ENCODE measurements at places on chromosomes 5 and 9.
A peak's percentile ranks its signal among the peaks of the same experiment; 100 is the strongest.

DNA sequence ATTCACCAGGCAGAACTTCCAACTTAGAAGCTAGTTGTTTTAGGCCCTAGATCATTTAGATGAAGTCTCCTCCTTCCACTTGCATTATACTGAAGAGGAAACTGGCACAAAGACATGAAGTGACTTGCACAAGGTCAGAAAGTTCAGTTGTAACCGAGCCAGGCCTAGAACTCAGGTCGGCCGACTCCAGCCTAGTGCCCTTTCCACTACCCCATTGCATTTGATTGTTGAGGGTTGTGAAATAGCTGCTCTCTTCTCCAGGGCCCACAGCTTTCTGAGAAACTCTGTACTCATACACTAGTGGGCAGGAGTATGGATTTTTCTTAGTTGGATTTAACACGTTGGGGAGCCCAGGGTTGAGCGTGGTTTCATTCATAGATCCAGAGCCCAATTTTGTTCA, 5.6 kb downstream of the ZNF462 start:
- H3K4me1 ChIP-seq, result peaks cover 2% of the 10 kb centered on the region
- H3K36me3 ChIP-seq, result no peaks in the 10 kb centered on the region
- peak overlapping the region; percentile 43 for H3K4me3 ChIP-seq

DNA sequence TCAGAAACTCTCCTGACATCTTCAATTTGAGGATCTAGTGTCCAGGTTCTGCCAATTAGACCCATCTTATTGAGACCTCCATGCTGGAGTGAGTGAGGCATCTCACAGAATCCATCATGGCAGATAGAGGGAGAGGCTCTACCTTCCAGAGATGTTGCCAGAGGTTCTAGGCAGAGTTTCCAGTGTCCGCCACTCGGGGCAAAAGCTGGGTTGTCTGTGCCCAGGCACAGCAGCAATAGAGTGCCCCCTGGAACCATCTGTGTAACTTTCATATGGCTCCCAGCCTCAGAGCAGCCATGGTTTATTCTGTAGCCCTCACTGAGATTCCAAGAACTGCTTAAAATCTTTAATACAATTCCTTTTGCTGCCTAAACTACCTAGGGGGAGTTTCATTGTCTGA, 16.6 kb upstream of the CCDC112 start:
- H3K27ac ChIP-seq, result no peak overlapping the region
- no peaks in the 10 kb centered on the region for H3K27me3 ChIP-seq
- no peaks in the 10 kb centered on the region for H3K36me3 ChIP-seq

DNA sequence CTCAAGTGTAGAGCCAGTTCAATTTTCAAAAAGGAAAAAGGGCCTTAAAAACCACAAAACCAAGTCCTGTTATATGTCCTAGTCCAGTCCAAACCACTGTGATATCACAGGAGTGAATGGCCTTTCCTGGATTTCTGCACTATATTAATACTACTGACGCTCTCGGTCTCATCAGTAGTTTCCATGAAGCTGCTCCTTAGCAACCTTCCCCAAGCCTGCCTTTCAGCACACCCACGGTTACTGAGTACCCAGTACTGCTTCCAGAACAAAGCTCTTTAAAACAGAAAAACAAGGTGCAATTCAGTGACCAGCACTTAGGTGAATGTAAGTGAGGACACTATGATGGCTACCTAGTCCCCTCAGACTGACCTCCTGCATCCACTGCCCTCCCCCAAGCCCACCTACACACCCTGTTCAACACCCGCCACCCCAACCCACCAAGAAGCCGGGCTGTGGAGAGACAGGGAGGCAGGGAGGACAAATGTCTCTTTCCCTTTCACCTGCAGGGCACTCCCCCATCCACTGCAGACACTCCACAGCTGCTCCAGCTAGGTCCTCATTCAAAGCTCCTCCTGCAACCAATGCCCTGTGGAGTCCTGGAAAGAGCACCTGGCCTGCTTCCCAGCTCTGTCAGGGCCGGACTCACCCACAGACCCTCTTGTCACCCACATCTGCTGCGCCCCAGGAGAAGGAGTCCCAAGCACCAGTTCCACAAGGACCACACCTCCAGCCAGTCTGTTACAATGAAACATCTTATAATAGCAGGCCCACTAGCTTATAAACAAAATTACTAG, 25.9 kb downstream of the PSMB7 start:
- no peaks in the 10 kb centered on the region for H3K27me3 ChIP-seq
- H3K4me3 ChIP-seq, result no peak overlapping the region
- H3K4me1 ChIP-seq, result peaks cover 24% of the 10 kb centered on the region
- peaks cover 8% of the 10 kb centered on the region for H3K36me3 ChIP-seq

DNA sequence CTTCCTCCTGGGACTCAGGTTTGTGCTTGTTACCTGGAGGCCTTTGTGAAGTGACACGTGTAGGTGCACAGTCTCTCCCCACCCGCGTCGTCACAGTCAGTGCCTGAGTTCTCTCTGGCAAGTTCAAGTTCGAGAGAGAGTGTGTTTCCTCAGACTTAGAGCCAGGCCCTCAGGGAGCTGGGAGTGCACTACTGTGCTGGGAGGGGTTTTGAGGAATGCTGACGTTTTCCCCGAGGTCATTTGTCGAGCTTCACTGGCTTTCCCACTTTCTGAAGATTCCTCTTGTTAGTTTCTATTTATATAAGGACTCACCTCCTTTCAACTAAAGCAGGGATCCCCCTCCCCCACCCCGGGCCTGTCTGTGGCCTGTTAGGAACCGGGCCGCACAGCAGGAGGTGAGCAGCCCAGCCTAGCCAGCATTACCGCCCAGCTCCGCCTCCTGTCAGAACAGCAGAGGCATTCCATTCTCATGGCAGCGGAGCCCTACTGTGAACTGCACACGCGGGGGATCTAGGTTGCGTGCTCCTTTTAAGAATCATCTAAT, 209.2 kb downstream of the DIRAS2 start:
- H3K4me1 ChIP-seq, result no peaks in the 10 kb centered on the region
- peak; percentile 70 for DNase-seq
